Coronary artery (tissue), 2 donors: ENCODE measurements at places on chromosomes 1 and 21.

- no peak for DNase-seq
These were observed 53.6 kb downstream of the RERE start for GRCh38 chr1:8763888-8764287.

- DNase-seq, result no peak
These were observed 4.5 kb downstream of the OVAAL start for GRCh38 chr1:180563026-180563827.

DNA sequence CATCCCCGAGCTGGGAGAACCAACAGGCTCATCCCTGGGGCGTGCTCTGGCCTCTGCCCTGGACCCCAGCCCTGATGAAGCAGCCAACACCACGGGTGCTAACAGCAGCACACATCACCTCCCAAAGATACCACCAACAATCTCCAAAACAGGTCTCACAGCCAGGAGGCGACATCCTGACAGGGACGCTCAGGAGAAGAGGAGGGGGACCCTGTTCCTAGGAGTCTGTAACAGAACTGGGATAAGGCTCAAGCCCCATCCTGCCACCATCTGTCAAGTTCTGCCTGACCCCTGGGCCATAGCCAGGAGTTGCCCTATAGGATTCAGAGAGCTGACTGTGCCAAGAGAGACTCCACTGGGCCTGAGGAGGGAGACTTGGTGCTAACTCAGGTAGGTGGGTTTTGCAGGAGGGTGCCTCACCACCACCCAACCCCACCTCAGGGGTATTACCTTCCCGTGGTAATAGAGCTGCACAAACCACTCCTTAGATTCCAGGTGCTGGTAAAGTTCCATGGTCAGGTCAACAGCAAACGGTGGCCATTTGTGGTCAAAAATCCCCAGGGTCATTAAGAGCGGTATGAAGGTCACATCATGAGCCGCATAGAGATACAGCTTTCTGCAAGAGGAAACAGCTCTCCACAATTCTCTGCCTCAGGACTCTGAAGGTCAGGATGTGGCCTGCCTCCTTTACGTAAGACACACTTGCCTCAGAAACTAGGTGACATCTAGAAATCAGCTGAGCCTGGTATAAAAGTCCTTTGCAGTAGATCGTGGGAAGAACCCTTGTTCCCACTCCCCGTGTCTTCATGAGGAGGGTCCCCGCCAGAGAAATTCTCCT, 22.3 kb downstream of the ACP6 start:
- DNase-seq, result no peak

GRCh38 chr1:203799971-203800370, 4.5 kb downstream of the ZBED6 start:
- DNase-seq, result no peak

DNA sequence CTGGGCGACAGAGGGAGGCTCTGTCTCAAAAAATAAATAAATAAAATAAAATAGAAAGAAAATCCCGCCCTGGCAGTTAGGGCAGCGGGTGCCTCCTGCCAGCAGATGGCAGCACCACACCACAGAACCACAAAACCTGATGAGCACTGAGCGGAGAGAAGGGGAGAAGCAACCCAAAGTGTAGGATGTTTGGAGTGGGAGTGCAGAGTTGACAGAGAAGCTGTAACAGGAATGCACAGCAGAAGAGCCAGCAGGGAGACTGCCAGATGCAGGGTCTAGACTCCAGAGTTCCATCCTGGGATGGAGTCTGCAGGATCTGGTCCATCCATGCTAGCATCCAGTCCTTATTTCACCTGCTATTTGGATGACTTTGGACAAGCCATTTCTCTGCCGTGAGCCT, 29.7 kb upstream of the KIRREL1 start:
- DNase-seq, result no peak

DNA sequence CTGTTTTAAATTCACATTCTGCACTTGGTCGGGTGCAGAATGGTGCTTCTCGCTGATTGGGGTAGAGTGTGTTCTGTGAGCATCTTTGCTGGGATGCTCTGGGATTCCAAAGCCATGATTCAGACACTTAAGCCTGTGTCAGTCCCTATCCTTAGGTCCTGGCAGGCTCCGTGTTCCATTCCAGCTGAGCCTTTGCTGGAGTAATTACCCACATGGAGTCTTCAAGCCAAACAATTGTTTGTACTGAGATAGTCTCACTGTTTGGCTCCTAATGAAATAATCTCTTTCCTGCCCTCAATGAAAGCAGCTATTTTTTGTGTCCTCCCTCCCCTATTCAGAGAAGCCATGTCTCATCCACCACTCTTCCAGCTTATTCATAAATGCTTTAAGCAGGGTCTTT, 18.7 kb downstream of the SMAP2 start:
- no peak for DNase-seq

DNA sequence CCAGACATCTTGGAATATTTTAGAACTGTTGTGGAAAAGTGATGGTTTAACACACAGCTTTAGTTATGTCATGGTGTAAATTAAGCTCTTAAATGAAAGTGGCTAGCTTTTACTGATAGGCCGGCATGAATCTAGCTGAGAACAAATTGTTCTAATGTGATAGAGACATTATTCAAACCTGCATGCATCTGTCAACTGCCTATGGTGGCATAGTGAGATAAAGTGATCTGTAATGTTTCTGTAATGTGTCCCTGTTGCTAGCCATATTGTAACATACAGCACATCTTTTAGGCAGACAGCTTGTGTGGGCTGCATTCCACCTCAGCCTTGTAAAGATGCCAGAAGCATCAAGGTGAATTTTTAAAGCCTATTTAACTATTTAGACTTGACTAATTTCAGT, 16.0 kb downstream of the LRIG2 start:
- DNase-seq, result no peak

- no peak for DNase-seq
These were observed 76.4 kb downstream of the ACBD6 start for GRCh38 chr1:180425952-180426351.

DNA sequence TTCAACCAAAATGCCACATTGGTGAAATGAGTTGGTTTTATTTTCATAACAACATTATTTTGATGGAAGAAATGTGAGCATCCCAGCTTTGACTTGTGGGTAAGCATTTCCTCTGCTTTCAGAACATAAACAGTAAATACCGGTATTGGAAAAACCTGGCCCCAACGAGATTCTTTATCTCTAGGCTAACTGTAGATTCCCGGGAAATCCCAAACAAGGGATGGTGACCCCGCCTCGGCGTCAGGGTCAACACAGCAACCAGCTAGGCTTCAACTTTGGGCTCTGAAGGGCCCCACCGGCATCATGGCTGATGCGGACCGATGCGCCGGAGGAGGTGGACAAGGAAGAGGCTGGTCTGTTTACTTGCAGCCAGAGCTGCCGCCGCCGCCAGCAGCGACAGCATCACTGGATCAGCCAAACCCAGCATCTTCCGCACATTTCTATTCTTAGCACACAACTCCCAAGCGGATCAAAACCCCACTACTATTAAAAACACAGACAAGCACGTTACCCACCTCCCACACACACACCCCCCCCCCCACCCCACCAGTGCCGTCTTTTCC, 1.1 kb downstream of the AKT3 start:
- peak; percentile 85 for DNase-seq

DNA sequence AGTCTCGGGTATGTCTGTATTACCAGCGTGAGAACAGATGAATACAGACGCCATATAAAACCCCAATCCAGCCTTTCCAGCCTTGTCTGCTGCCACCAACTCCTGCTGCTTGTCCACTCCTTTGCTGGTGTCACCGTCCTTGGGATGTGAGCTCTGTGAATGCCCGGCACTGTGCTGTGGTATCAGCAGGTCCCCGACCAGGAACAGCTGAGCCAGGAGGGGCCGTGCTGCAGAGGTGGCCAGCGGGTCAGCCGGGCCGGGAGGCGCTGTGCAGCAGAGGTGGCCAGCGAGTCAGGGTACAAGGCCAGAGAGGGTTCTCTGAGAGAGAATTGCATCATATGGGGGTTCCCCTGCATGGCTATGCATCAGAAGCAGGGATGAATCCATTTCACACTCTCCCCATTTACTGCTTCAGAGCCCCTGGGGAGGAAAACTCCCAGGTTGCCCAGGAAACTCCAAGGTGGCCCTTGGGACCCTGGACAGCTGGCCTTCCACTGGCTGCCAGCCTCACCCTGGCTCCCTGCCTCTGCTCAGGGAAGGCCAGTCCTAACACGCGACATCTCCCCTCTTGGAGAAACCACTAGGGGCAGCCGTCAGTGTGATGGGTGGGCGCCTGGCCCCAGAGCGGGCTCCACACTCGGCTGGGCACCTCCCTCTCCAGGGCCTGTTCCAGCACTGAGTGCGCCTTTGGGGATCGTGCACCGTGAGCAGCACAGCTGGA, 122.4 kb upstream of the COL6A1 start:
- DNase-seq, result no peak

GRCh38 chr1:234188454-234188792, 184.8 kb upstream of the COA6 start:
- no peak for DNase-seq

DNA sequence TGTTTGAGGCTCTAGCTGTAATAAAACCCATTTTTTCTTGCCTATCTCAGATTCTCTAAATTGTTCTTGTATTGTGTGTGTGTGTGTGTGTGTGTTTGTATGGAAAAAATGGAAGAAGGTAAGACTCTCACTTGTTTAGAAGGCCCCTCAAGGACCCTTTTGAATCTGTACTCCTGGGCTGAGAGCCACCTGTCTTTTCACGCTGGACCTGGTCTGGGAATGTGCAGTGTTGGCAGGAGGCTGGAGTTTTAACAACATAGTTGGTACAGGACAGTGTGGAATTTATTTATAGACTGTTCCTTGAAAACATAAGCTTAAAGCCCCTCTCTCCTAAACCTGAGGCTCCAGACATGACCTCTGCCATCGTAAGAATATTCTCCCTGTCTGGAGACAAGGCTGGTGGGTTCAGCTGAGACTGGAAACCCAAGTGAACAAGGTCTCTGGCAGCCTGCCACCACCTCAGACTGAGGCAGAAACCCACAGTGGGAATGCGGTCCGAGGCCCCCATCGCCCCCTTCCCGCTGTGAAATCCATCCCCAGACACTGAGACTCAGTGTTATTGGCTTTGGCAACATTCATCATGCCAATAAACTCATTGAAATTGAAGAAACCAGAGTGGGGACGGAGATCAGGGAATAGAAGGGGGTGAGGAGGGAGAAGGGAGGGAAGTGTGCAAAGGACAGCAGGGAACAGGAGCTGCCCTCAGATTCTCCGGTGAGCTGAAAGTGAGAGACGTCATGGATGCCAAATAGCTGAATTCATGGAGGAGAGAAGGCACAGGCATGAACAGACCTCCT, 24.6 kb upstream of the PLXNA2 start:
- DNase-seq, result no peak

GRCh38 chr1:247681288-247681897, 1.9 kb upstream of the OR13G1 start:
- no peak for DNase-seq

GRCh38 chr1:3266870-3267549, 187.5 kb upstream of the ARHGEF16 start:
- no peak for DNase-seq

GRCh38 chr1:22953057-22953739, 19.5 kb downstream of the LACTBL1 start:
- DNase-seq, result no peak

- no peak for DNase-seq
These were observed 16.9 kb downstream of the SLC19A1 start for GRCh38 chr21:45525153-45525909.
